ENCODE measurements at places on chromosomes 12 and 14.

GRCh38 chr14:99945732-99946651, 119.2 kb upstream of the EVL start:
- no peak for DNase-seq

- no peak for DNase-seq
Measured at GRCh38 chr12:110252716-110253115, 28.3 kb upstream of the ATP2A2 start.

- no peak for DNase-seq
Measured at GRCh38 chr14:99792210-99792535, 1.0 kb upstream of the EML1 start.

DNA sequence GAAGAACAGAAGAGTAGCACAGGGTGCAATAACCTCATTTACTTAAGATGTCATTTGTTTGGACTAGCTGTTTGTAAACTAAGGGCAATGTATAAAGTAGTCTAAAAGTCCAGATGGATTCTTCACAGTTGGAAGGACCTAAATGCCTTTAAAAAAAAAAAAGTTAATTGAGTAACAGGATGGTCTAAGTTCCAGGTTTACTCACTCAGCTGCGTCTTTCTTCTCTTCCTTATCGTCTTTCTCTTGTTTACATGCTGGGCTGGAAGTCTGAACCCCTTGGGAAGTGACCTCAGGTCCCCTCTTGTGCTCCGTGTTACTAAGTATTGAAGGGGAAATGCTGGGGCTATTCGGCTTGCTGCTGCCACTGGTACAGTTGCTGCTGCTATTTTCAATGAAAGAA, 82.5 kb downstream of the SH2B3 start:
- DNase-seq = no peak

GRCh38 chr14:39434401-39434800, 2.2 kb upstream of the FBXO33 start:
- no peak for DNase-seq

GRCh38 chr14:23301969-23302289, 730 bp downstream of the PPP1R3E start:
- no peak for DNase-seq

- DNase-seq = no peak
Measured at GRCh38 chr12:59040656-59041055, 120.4 kb upstream of the LRIG3 start.

- DNase-seq = no peak
Measured at GRCh38 chr14:76948213-76948947, 80.1 kb downstream of the IRF2BPL start.

GRCh38 chr14:58787592-58787991, 149.8 kb downstream of the DACT1 start:
- DNase-seq = no peak

DNA sequence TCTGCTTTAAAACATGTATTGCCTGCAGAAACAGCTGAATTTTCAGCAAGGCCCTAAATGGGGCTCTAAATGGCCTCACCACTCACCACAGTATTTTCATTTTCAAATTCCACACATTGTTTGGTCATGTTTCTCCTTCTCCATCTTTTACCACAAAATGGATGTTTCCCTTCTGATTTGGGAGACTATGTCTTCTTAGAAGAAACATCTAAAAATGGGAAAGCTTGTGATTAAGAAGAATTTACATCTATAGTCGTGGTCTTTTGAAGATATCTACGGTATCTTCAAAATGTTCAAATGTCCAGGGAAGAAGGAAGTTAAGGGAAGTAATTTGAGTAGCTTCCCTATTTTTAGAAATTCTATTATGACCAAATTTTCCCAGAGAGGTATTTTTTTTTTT, 20.7 kb upstream of the TUBA1C start:
- DNase-seq = no peak

- no peak for DNase-seq
Measured at GRCh38 chr12:45234139-45234865, 18.4 kb downstream of the ANO6 start.

All from progenitor cell of endocrine pancreas (in vitro differentiated cells).